ENCODE measurements at places on chromosomes 3 and 15.

DNA sequence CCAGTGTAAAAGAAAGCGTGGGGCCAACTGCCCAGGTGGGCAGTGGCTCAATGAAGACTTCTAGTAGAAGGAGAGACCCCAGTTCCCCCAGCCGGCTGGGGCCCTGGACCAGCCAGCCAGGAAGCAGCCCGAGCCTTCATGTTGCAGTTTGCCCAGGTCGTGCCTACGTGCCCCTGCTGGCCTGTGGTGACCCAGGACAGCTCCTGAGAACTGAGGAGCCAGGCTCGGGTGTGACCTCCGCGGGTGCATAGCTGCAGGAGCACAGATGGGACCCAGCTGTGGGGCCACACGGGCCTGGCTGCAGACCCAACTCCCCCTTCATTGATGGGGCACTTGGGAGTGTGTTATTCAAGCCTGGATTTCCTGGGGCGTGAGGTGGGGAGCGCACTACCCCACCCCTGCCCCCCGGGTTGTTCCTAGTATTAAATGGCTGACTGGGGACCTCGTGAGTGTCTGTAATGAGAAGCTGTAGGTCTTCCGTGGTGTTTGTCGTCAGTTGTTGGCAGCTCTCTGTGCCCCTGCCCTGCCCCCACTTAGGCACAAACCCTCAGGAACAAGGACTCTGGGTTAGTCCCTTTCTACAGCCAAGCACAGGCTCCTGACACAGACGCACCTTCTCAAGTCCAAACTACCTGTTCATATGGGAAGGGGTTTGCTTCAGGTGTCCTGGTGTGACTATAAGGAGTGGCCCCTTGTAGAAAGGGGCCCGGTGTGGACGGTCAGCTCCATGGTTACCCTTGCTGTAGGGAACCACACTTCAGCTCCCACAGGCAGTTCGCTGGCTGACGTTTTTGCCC is 39.1 kb downstream of the IDH2 start:
- DNase-seq = no peak

DNA sequence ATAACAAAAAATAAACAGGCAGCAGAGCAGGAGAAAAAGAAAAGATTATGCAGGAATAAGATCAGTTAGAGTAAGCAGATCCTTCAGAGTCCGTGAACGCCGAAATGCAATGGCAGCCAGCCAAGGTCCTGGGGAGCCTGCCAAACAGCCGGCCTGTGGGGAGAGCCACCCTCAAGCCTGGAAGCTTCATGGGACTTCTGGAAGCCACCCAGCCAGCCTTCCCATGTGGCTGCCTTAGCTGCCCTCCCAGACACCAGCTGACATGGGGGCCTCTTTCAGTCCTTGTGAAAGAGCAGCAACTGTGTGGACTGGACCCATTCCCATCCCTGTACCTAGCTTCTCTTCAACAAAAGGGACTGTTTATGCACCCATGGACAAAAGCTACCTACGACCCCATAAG is 64.9 kb upstream of the RAD18 start:
- DNase-seq = no peak

DNA sequence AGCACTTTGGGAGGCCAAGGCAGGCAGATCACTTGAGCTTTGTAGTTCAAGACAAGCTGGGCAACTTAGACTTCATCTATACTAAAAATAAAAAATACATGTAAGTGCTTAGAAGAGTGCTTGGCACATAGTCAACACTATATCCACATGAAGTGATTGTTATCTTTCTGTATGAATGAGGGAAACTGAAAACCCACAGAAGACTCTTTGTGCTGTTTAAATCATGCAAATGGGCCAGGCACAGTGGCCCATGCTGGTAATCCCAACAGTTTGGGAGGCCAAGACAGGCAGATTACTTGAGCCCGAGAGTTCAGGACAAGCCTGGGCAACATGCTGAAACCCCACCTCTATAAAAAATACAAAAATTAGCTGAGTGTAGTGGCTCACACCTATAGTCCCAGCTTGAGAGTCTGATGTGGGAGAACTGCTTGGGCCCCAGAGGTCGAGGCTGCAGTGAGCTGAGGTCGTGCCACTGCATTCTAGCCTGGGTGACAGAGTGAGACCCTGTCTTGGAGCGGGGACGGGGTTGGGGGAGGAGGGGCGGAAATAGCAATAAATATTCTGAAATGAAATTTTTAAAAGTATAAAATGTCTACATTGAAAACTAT is 129.7 kb downstream of the NR2E3 start:
- DNase-seq = no peak

DNA sequence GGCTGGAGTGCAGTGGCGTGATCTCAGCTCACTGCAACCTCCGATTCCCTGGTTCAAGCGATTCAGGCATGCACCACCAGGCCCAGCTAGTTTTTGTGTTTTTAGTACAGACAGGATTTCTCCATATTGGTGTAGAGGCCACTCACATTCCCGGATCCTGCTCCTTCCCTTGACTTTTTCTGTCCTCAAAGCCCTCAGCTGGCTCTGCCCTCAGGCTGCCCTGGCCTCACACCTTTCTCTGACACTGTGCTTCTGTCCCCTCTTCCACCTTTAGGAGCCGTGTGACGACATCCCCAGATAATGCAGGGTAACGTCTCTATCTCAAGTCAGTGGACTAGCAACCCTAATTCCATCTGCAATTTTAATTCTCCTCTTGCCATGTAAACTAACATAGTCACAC is 8.6 kb upstream of the CYFIP1 start:
- DNase-seq = no peak

- no peak for DNase-seq
These were observed 44.6 kb downstream of the BHLHE40 start for GRCh38 chr3:5023777-5024346.

DNA sequence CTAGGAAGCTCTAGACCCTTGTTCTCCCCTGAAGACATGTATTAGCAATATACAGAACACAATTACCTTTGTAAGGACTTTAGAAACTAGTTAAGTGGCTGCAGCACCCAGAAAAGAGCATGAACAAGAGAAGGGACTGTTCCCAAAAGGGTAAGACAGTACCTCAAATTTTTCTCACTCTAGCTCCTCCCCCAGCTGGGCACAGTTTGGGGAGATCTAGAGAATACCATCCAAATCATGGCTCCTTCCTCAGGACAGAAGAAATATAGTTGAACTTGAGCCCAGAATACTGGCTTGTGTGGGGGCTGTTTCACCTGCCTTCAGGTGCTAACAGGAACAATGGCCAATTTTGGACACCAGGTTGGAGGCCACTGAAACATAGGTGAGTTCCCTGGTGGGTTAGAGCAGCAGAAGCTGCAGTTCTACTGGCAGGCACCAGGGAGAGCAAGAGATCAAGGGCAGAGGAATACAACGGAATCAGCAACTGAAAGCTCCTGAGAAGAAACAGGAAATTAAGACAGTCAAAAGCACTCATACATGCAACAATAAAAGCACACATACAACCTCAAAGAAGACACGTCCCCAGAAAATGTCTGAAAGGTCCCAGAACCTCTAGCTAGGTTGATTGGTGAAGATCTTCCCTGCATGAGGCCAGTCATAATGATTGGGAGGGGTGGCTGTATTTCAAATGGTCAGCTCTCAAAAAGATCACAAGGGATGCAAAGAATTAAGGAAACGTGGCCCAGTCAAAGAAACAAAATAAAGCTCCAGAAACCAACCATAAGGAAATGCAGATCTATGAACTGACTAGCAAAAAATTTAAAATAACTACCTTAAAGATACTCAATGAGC is 104.9 kb upstream of the ASB14 start:
- no peak for DNase-seq

DNA sequence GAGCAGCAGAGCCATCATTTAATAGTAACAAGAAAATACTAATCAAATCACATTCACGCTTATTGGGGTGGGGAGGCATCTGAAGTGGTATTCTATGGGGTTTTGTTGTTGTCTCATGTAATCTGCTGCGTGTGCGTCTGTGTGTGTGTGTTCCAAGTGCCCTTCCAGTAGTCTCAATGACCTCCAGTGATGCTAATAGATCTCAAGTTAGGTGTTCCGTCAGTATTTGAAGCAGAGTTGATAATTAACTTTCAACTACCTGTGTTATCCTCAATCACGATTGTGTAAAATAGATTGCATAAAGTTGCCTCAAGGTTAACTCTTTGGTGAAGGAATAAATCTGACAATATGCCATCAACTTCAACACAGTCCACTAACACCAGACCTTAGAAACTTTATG is 375.0 kb downstream of the MECOM start:
- no peak for DNase-seq

- peak; percentile 19 for DNase-seq
These were observed 22.3 kb downstream of the KCNAB1 start for GRCh38 chr3:156142702-156143101.

DNA sequence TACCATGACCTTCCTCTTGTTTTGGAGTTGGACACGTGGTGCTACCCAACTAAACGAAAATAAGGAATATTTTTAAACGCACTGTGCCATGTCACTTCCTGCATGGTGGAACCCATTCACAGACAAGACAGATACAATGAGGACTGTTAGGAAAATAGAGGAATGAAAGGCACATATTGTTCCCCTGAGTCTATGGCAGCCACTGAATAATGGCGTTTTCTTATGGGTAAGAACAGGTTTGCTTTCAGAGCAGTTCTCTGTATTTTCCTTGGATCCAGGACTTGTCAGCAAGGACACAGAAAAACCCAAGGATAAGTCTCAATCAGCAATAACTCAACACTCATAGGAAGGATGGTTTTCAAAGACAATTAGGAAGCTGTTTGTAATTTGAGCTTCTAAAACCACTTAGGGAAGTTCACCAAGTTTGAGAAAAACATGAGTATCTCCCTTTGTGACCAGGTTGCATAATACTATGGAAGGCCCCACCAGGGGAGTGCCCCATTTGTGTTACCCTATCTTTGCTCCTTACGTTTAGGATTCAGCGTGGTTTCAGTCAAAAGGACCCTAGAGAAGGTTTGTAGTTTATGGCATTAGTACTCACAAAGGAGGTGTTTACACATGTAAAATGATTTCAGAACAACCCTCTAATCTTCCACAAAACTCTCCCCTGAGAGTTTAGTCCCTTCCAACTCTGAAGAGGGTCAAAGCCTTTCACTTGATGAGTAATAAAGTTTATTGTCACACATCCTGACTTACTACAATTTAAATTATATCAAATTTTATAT is 487.2 kb upstream of the ATP11B start:
- no peak for DNase-seq

DNA sequence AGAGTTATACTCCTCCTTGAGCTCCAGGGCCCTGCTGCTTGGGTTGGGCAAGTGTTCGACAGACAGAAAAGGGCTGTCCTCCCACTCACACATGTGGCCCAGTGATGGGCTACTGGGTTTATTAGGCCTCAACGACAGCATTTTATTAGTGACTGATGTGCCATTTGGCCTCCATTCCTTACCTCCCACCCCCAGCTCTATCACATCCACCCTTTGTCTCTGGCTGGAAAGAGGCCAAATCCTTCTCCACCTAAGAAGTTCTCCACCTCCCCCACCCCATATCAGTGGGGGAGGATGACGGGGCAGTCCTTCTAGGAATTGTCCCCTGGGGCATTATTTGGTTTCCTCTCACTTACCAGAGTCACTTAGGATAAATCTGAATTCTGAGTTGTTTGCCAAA is 57.1 kb upstream of the WNT5A start:
- no peak for DNase-seq

GRCh38 chr15:50055750-50056157 is 63.3 kb downstream of the ATP8B4 start:
- no peak for DNase-seq

All from AG04449 (cell line).